ENCODE measurements at places on chromosomes 3 and 15.
A peak's percentile ranks its signal among the peaks of the same experiment; 100 is the strongest.

DNA sequence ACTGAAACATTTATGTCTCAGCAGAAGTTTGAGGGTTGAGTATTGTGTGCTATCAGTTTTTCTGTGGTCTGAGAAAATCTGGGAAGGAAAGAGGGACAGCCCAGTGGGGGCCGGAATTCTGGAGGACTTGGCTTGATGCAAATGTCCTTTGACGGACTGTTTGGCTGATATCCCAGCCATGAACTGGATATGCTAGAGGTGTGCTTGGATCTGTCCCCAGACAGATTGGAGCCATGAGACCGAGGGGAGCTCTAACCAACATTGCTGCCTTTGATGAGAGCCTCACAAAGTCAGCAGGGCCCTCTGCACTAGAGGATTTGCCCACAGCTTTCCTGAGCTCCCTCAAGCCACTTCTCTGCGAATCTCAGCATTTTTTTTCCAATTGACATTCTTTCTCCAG lies 405.6 kb downstream of the NTRK3 start:
- no peak for DNase-seq

DNA sequence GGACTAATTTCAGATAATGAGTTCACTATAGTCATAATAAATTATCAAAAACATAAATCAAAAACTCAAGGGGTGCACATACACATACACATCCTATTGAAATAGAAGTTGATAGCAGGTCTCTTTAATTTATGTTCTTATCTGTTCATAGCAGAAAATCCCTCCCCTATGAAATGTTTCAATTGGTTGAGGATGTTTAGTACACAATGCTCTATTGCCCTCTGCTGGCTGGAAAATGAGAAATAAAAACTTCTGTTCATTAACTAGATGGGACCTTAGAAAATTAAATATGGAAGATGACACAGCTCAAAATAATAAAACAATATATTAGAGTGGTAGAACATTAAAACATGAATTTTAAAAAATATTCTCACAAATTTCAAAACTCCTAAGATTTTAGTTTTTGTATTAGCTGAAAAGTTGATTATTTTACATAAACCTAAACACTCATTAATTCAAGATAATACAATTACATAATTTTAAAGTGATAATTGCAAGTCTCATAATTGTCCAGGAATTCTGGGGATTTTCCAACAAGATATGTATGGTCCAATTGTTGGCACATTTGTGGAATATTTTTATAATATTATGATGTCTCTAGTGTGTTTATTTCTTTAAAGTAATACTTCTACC lies 735.0 kb downstream of the ROBO1 start:
- no peak for DNase-seq

DNA sequence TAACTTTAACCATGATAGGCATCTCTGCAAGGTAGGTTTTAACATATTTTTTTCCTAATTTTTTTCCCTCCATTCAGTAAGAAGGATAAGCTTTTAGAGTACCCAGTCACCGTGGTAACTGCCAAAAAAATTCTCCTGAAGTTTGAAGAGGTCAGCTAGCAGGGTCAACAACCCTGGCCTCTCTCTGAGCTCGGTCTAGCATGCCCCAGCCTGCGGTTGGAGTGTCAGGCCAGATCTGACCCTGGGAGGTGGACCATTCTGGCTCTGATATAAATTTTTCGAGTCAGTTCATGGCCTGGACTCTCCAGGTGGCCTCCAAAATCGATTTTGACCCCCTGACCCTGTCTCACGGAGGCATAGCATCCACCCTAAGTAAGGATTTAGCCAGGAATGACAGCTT lies 29.7 kb downstream of the SOX2 start:
- no peak for DNase-seq

DNA sequence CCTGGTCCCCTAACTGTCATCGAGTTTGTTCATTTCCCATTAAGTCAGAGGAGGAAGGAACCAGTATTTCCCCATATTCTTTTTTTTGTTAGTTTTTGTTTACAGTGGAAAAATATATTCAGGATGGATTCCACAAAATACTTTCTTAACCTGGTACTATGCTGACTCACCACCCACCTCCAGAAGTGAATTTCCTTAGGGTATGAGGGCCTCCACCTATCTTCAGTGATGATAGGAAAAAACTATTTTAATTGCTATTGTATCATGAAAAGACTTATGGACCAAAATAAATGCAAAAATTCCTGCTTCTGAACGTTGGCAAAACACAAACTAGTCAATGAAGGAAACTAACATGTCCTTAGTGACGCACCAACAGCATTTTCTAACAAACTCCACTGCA lies 64.2 kb upstream of the FOXP1 start:
- DNase-seq: no peak

DNA sequence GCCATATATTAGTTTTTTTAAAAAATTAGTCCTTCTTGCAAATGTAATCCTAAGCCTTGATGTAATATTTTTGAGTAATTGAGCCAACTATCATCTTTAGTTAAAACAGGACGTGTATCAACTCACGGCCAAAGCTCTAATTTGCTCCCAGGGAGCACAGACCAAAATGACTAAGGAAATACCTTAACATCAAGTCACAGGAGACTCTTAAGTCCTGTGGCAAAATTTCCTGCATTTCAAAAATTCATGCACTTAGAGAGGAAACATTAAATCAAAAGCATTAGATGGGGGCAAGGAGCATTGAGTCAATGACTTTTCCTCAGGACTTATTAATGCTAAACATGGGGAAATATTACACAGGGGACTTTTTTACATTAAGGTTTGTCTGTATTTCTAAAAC lies 276.0 kb downstream of the MFSD1 start:
- DNase-seq: no peak

DNA sequence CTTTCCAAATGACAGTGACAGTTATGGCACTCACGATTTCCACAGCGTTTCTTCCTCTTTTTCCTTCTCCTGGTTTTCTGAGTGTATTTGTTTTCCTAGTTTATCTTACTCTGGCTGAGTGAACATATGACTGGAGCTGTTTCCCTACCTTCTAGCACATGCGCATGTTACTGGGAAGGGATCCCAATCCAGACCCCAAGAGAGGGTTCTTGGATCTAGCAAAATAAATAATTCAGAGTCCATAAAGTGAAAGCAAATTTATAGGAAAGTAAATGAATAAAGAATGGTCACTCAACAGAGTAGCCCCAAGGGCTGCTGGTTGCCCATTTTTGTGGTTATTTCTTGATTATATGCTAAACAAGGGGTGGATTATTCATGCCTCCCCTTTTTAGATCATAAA lies 23.8 kb downstream of the METTL6 start:
- no peak for DNase-seq

GRCh38 chr3:134038071-134038491 lies 8.4 kb upstream of the SLCO2A1 start:
- no peak for DNase-seq

DNA sequence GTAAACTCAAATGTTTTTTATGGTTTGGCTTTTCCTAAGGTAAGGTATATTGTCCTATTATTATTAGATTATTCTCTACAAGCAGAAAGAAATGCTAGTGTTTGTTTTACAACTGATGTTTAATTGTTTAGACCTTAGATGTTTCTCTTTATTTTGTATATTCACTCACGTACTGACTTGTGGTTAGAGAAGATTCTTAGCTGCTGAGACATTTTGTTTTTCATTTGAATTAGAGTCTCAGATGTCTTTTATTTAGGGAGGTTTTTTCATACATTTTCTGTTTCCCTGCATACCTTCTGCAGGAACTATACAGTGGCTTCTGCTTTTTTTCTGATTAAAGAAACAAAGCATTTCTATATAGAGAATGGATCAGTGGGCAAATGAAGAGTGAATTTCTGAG lies 110.9 kb downstream of the MYRIP start:
- no peak for DNase-seq

DNA sequence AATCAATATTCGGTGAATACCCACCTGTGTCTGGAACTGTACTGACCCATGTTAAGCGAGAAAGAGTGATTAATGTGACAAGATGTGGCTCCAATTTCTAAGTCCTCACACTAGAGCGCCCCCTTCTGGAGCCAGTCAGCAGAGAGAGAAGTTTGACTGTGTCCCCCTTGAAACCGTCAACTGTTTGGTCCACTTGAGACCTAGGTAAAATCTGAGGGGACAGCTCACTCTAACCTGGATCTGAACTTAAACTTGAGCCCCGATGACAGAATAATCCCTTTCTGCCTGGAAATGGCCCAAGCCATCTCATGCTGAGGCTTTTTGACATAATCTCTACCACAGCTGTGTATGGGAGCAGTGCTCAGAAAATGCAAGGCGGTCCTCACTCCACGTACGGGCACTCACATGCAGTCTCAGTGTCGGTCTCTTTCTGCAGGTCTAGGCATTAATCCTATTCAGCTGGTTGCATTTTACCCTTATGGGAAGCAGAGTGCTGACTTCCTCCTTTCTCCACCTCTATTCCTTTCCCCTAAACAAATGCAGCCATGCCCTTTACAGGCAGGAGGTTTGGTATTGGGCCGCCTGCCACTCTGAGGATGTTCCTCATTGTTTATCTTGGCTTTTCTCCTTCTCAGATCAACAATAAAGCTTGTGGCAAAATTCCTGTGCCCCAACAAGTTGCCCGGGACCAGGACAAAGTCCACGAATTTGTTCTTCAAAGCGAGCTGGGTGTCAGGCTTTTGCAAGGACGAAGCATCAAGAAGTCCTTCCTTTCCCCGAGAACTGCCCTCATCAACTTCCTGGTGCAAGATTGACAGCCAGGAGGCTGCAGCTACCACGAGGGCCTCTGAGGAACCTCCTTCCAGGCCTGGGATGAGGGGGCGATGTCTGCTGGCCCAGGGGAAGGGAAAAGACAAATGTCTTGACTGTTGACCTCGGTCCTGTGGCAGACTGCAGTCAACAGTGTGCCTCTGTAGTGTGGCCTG lies 47.5 kb upstream of the LIMD1 start:
- DNase-seq: no peak

DNA sequence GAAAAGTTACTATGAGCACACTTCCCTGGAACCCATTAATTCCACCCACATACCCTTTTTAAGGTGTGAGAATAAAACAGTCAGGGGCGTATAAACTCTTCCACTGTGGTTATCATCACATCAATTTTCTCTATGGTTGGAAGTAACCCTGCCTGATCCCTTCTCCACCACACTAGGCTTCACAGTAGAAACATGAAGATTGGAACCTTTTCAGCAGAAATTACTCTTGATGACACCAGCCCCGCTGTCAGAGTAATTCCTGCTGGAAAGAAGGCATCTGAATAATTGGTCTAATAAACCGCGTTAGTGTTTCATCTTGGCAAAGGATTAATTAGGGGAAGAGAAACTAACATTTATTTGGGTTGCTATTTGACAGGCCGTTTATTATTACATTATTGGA lies 278.4 kb downstream of the MFSD1 start:
- DNase-seq: no peak

- no peak for DNase-seq
Observed at GRCh38 chr3:15171096-15171495, 35.0 kb upstream of the CAPN7 start.

GRCh38 chr3:138945709-138946662 lies 951 bp downstream of the FOXL2 start:
- peak; percentile 63 for DNase-seq

DNA sequence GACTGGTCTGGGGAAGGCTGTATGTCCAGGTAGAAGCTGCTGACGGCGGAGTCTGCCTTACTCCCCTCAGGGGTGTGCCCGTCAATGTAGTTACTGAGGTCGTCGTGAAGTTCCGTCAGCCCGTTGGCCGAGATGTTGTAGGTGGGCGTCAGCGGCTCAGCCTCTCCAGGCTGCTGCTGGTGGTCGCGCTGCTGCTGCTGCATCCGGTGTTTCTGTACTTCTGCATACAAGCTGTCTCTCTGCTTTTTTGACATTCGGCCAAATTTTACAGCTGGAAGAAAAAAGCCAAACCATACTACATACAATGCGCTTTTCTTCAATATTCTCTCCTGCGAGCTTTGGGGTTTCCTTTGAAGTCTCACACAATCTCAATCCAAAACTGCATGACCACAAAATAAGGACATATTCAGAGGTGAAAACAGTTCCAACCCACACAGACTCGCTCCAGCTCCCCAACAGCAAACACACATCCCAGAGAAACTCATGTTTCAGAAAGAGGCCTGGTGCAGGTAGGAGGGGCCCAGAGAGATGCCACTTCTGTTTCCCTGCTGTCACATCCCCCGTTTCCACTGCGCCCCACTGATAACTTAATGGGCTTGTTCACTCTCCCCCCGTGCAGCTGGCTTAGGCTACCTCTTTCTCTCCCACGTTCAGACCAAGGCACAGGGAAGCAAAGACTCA lies 32.5 kb upstream of the ICE2 start:
- no peak for DNase-seq

- no peak for DNase-seq
Observed at GRCh38 chr3:153163756-153164550, 1.9 kb downstream of the RAP2B start.

Data from ovary (tissue), 10 donors.